ENCODE measurements at places on chromosomes 12 and 14.
A peak's percentile ranks its signal among the peaks of the same experiment; 100 is the strongest.

DNA sequence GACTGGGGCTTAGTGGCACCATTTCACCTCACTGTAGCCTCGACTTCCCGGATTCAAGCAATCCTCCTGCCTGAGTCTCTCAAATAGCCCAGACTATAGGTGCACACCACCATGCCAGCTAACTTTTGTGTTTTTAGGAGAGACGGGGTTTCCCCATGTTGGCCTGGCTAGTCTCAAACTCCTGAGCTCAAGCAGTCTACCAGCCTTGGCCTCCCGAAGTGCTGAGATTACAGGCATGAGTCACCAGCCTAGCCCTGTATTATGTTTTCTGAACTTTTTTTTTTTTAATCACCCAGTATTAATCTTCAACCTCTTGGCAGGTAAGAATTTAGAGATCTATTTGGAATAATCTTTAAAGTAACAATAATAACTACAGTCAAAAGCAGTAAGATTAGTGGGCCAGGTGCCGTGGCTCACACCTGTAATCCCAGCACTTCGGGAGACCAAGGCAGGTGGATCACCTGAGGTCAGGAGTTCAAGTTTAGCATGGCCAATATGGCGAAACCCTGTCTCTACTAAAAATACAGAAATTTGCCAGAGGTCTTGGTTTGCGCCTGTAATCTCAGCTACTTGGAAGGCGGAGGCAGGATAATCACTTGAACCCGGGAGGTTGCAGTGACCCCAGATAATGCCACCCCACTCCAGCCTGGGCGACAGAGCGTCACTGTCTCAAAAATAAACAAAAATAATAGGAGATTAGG, 8.6 kb downstream of the NANOG start:
- DNase-seq = no peak

GRCh38 chr14:59630288-59630963, 53.8 kb upstream of the CCDC175 start:
- DNase-seq = peak; percentile 52

- DNase-seq = no peak
Observed at GRCh38 chr14:38255408-38255672, 553 bp downstream of the CLEC14A start.

- DNase-seq = no peak
Observed at GRCh38 chr12:56996793-56997545, 9.4 kb downstream of the ZBTB39 start.

All from midbrain (tissue), 1 donor.